Bone marrow (tissue), 2 donors: ENCODE measurements at places on chromosomes 7 and 10.

DNA sequence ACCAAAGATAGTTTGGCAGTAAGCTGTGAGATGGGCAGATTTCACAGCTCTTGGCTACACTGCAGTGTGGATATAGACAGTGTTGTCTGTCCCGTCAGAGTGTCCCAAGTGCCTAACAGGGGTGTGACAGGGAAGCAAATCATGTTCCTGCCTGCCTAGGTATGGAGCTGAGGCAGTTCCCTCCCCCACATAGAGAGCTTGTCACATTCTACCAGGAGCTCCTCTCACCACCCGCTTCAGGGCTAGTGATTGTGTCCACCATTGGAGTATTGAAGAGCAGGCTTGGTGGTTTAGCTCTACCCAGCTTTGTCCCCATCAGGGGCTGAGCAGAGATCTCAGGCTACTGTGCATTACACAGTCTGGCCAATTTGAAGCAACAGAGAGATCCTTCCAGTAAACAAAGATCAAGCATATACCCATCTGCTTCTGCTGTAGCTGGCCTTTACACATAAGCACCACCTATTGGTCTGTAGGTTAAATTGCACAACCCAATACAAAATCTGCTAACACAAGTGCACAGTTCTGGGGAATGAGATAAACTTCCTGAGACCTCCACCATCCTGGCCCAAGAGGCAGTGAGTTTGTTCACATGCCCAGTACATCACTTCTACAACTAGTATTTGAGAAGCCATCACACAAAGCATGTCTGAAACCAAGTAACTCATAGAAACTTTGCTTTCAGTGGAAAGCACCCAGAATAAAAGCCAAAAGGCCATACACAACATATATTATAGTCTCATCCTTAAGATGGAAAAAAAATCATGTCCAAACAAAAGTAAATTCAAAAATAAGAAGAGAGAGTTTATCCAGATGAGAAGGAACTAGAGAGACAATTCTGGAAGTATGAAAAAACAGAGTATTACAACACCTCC is 67.3 kb downstream of the GLCCI1 start:
- DNase-seq: peak; percentile 60

DNA sequence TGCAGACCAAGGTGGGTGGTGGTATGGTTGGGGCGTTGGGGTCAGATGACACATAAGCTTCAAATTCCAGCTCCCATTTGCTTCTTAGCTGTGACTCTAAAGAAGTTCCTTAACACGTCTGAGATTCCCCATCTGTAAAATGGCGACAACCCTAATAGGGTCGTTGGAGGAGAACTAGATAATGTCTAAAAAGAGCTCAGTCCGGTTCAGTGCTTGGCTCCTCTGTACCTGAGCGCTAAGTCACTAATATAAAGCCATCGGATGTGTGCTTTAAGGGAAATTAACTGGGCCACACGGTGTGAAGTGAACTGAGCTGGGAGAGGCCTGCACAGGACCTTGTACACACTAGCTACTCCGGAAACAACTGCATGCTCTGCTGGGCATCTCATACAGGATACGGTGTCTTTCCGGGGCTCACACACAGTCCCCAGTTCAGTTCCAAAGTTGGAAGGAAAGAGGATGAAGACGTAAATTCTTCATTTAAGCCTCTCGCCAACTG is 476 bp upstream of the ZFYVE27 start:
- no peak for DNase-seq

GRCh38 chr7:121570365-121570764 is 174.3 kb upstream of the FAM3C start:
- no peak for DNase-seq

- no peak for DNase-seq
Measured at GRCh38 chr7:37191797-37192196, 256.9 kb downstream of the ELMO1 start.

GRCh38 chr10:71239946-71240795 is 27.8 kb downstream of the UNC5B start:
- DNase-seq: no peak

- DNase-seq: no peak
Measured at GRCh38 chr7:676246-676971, 50.1 kb upstream of the DNAAF5 start.

DNA sequence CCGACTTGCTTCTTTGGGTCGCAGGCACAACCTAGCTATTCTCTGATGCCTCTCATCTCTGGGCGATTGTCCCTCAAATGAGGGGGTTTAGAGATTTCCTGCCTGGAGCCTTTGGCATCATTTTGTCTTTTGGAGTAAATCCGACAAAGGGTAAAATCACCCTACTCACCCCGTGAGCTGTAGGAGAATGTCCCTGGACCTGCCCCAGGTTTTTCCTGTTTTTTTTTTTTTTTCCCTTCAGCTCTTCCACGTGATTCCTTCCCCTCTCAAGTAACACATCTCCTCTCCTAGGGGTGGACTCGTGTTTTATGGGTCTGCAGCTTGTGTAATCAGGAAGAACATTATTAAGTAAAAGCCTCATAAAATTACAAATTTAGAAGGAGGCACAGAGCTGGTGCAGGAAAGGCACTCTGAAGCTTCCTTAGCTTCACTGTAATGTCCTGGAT is 128.4 kb upstream of the ZNF746 start:
- DNase-seq: no peak

DNA sequence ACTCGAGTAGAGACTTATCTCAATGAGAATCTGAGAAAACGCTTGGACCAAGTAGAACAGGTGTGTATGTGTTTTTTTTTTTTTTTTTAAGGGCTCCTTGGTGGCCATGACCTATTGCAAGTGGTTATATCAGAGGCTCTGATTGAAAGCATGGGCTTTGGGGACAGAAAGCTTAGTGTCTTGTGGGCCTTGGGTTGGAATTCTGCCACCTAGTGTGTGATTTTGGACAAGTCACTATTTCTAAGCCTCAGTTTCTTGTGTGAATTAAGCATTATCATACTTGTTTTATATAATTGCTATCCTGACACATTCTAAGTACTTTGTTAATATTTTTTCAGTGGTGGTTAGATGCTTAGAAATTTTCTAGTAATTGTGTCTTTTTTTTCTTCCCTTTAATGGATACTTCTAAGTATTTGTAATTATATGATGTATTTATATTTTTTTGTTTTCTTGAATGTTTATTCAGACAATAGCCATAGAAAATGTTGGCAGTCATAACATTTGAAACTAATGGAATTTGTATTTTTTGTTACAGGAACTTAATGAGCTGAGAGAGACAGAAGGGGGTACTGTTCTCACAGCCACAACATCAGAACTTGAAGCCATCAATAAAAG is 33.1 kb downstream of the SMC3 start:
- DNase-seq: peak; percentile 72

- DNase-seq: no peak
Measured at GRCh38 chr10:131848296-131848695, 52.5 kb upstream of the PPP2R2D start.

GRCh38 chr10:9175200-9175599 is 1120.7 kb downstream of the GATA3 start:
- DNase-seq: no peak

GRCh38 chr10:6162589-6163356 is 40.0 kb upstream of the PFKFB3 start:
- DNase-seq: no peak

DNA sequence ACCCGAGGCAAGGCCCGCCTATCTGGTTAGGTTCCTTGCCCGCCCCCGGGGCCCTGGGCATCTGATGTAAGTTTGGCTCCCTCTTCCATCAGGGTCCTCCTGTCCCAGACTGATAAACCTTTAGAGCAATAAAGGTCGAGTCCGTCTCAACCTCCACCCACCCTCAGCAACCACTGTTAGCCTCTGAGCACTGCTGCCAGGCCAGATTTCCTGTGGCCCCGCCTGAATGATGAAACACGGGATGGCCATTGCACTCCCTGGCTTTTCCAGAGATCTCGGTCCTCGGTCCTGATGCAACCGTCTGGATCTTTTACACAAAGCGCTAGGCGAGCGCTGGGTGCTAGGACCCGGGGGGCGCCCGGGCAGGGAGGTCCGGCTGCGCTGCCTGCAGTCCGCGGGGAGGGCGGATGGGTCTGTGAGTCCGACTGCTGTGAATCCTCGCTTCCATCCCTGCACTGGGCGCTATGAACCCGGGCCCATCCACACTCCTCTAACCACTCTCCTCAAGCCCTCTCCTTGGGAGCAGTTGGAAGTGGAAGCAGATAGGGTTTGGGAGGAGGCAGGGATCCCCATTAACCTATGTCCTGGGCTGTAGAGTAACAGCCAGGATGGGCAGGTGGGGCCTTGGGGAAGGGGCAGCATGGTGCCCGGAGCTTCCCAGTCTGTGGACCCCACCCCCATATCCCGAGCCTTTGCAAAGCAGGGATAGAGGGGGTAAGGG is 875 bp upstream of the DDIT4 start:
- peak; percentile 65 for DNase-seq

- DNase-seq: no peak
Measured at GRCh38 chr10:116170815-116171250, 102.2 kb downstream of the GFRA1 start.

DNA sequence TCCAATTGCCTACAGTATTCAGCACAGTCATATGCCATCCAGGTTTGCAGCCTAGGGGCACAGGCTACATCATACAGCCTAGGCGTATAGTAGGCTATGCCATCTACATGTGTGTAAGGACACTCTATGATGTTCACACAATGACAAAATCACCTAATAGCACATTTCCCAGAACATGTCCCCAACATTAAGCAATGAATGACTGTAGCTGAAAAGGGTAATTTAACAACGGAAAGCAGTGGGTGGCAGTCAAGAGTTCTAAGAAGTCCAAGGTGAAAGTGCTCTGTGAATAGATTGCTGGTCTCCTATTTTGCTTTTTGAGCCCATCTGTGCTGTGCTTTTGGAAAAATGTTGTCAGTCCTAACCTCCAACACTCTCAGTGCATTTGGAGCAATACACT is 162.6 kb downstream of the KLF6 start:
- no peak for DNase-seq

GRCh38 chr7:50327443-50327842 is 22.9 kb downstream of the IKZF1 start:
- no peak for DNase-seq

DNA sequence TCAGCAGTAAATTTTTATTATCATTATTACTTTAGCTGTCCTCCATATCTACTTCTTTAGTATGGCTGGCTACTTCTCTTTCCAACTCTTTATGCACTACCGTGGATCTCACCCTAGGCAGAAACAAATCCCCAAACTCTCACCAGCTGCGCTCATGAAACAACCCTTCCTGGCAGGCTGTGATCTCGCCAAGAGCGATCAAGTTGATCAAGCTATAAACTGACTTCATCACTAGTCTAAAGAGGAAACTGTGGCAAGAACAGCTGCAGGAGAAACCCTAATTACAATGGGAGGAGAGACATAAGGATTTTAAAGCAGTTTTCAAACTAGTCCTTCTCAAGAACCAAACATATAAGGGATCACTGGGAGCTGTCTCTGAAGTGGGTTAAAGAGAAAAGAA is 160.5 kb upstream of the PRSS58 start:
- peak; percentile 73 for DNase-seq

DNA sequence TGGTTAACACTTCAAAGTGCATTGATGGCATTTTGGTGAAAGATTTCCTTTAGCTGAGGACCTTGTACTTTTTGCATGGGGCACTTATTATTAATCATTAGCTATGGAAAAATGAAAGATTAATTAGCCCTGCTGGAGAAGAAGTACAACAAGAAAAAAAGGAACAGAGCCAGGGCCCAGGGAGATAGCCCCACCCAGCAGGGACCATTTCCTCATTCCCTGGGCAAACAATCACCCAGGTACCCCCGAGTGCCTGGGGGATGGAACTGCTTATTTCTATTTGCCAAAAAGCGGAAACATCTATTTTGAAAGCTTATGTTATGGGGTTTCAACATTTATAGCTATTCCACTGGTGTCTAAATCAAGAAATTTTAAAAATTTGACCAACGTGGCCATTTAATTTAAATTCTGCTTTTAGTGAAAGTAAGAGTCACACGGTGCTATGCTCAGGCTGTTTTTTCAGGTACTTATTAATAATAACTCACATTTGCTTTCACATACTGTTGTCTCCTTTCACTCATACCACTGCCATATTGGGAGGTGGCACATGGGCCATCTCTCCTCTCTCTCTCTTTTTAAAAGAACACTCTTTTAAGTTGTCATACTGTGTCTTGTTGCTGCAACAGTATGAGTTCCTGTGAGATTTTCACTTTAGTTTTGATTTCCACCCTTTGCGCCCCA is 143.6 kb upstream of the KIF5B start:
- no peak for DNase-seq

DNA sequence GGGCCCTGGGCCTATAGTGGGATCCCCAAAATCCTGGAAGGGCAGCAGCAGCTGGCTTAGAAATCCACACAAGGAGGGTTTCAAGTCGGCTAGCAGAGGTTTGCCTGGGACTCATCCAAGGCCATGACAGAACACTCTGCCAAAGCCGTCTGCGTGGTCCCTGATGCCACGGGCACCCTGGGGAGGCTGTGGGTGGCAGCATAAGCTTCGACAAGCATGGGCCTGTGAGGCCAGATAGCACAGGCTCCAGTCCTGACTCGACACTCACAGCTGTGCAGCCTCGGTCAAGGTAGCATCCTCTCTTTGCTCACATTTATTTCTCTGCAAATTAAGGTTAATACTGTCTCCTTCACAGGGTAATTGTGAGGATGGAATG is 138.3 kb downstream of the JCAD start:
- DNase-seq: no peak

- DNase-seq: peak; percentile 15
Measured at GRCh38 chr10:43078986-43079273, 2.1 kb downstream of the RET start.

DNA sequence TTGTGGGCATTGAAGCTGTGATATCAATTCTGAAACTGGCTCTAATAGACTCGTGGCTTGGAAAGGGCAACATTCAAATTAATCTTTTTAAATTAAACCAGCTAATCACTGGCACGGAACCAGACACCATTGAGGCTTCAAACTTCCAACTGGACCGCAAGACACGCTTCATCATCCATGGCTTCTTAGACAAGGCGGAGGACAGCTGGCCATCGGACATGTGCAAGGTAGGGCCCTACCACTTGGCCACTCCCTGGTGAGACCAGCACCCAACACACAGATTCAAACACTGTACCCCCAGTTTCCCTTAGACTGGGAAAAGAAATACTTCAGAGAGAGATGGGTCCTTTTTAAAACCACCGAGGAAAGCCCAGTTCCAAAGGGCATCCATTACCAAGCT is 5.1 kb downstream of the PNLIPRP2 start:
- no peak for DNase-seq

GRCh38 chr7:25712500-25712899 is 439.5 kb upstream of the NFE2L3 start:
- no peak for DNase-seq

DNA sequence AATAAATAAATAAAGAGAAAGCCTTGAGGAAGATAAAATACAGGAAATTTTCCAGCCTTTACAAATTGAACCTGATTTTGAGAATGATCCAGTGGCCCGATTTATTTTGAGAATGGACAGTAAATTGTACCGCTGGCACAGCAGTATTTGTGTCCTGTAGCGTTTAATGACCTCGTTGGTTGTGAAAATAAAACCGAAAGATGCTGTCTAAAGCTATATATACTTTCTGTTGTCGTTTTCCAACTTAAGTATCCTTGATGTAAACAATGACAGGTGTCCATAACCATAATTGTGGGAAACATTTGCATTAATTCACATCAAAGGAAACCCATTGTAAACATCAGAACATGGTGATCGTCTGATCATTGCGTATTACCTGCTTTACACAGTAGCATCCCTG is 38.8 kb downstream of the TBXAS1 start:
- no peak for DNase-seq

GRCh38 chr10:57785068-57785467 is 482.6 kb downstream of the IPMK start:
- no peak for DNase-seq
